ENCODE measurements at places on chromosomes 6 and 20.

- DNase-seq, result no peak
These were observed 30.4 kb upstream of the MRAP2 start for GRCh38 chr6:84003131-84003530.

- DNase-seq, result peak; percentile 15
These were observed 130.0 kb upstream of the KCNK16 start for GRCh38 chr6:39452306-39453145.

GRCh38 chr20:58982406-58983114 lies 1.5 kb downstream of the NELFCD start:
- DNase-seq, result no peak

DNA sequence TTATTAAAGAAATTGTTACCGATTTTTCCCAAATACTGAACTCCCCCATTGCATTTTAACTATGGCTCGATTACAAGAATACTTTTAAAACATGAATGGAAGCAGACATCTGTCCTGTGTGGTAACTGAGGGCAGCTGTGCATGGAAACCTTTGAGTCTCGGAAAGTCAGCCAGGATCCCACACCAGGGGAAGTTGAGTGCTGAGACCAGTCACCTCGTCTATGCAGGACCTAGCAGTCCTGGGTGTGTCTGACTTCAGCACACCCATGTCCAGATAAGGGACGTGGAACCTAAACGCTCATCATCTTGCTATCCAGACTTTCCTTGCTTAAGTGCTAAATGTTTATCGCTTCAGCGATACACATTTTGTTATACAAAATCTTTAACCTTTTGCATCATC lies 6.1 kb downstream of the RIN2 start:
- DNase-seq, result no peak

DNA sequence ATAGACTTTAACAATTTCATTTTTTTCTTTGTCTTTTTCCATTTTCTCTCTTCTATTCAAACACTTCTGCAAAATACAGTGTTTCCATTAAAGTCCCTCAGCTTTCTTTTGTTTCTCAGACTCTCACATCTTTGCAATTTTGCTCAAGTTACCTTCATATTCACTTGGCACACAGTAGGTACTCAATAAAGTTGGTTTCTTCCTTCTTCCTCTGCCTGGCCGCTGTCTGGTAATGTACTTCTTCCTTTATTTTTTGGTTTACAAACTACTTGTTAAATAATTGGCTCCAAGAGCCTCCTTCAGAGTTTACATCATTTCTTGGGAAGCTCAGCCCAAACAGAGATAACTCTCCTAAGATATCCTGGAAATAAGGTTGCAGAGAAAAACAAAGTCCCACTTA lies 81.1 kb downstream of the GJA10 start:
- DNase-seq, result no peak

- no peak for DNase-seq
These were observed 177.5 kb upstream of the CST7 start for GRCh38 chr20:24771542-24772061.

GRCh38 chr6:4608361-4609115 lies 167.7 kb upstream of the CDYL start:
- DNase-seq, result no peak

DNA sequence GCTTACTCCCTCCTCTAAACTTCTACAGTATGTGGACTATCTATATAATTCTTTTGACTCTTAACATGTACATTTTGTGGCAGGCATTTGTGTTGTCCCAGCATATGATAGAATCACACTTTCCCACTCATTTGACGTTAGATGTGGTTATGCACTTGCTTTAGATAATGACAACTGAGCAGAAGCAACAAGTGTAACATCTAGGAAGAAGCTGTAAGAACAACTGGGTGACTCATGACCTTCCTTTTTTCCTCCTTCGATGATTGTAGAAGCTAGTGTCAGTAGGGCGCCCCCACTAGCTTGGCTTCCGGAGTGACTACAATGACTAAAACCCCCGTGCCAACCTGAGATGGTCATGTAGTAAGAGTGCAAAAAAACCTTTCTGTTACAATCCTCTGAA lies 74.6 kb upstream of the CEP85L start:
- no peak for DNase-seq

GRCh38 chr20:18879262-18879661 lies 65.7 kb downstream of the SCP2D1 start:
- DNase-seq, result no peak

- no peak for DNase-seq
These were observed 105.8 kb downstream of the LMBRD1 start for GRCh38 chr6:69690986-69691385.

GRCh38 chr6:42042108-42042507 lies 8.2 kb upstream of the TAF8 start:
- DNase-seq, result no peak

GRCh38 chr6:16412982-16413381 lies 174.6 kb downstream of the GMPR start:
- DNase-seq, result no peak

DNA sequence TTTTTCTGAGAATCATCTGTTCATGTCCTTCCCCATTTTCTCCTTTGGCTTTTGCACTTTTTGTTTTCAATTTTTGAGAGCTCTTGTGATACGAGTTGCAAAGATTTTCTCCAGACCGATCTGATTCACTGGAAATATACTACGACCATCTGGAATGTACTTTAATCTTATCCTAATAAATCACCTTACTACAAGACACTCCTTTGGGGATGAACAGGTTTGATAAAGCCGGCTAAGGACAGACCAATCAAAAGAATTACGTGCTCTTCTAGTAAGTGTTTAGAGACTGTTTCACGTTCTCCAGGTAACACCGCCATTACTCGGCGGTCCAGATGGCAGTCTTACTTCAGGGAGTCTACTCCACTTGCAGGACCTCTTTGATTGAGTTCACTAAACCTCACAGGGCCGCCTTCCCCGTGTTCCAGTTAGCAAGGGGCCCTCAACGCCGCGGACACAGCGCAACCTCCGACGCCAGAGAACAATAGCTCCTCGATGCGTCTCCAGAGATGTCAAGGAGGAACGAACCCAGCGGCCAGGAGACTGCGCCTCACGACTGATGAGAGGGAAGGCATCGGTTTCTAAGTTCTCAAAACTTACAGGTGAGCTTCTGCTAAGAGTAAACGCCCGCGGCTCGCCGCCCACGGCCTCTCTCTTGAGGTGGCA lies 920 bp upstream of the WTAP start:
- no peak for DNase-seq

DNA sequence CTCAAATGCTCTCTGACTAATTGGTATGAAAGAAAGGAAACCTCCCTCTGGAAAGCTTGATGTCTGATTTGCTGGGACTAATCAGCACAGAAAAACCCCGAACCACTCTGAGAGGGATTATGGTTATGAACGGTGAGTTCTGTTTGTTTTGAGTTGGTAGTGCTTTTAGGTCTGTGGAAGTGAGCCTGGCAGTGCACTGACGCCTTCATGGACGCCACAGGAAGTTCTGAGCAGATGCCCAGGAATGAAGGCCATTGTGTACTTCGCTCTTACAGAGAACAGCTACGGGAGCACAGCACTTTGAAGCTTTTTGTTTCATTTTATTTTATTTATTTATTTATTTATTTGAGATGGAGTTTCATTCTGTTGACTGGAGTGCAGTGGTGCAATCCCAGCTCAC lies 754.1 kb downstream of the QKI start:
- DNase-seq, result no peak

- DNase-seq, result no peak
These were observed 4.5 kb downstream of the DLL1 start for GRCh38 chr6:170286246-170286933.

GRCh38 chr6:162706232-162706631 lies 21.3 kb downstream of the PRKN start:
- no peak for DNase-seq

- DNase-seq, result no peak
These were observed 57.1 kb downstream of the SNAI1 start for GRCh38 chr20:50039706-50040431.

DNA sequence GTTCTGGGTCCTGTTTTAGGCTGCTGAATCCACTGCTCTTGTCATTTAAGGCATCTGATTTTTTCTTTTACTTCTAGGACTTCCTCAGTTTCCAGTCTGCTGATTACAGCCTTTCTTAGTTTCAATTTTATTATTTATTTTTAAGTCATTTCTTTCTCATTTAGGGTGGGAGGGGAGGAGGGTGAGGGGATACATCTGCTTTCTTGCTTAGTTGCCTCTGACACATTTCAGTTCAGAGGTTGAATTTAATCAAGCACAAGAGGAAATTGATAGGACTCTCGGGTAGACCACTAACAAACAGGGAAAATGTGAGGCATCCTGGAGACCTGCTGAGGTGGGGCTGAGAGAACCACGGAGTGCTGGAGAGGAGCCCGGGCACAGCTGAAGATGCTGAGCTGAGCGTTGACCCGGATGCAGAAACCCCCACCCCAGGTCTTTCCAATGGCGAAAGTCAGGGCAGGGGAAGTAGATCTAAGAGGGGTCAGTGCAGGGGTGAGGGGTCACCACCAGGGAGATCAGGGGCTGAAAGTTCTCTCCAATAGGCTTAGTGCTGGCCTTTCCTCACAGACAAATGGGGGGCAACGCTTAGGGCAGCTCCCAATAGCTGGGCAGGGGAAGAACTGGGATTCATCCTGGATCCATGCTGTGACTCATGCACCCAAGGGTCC lies 7.6 kb upstream of the TREML2 start:
- DNase-seq, result no peak

- no peak for DNase-seq
These were observed 881.1 kb downstream of the EPHA7 start for GRCh38 chr6:92538275-92538674.

GRCh38 chr6:89194559-89194958 lies 22.6 kb downstream of the GABRR1 start:
- DNase-seq, result no peak

DNA sequence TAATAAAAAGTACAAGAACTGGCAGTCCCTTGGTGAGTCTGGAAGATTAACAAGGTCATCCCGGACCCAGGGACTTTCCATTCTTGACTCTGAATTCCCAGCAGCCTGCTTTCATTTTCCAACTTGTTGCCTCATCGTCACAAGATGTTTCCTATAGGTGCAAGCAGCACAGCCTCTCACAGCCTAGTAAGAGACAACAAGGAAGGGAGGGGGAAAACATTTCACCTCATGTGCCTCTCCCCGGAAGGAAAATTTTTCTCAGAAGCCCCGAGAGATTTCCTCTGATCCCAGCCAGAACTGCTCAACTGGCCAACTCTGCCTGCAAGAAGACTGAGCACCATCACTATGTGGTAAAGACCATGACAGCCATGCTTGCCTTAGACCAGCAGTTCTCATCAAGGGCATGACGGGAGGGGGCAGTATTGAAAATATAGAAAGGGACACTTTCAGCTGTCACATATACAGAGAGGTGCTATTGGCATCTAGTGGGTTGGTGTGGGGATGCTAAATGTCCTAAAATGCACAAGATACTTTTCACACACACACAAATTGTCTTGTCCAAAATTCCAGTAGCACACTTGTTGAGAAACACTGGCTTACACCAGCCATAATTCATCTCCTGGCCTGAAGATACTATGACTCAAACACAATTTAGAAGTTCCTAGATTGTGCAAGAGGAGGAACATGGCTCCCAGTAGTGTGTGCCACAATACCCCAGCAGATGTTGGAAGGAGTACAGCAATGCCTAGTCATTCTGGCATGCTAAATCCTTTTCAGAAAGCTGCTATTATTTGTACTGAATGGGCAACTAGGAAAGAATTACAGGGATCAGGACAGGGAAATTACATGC lies 10.8 kb upstream of the WTAP start:
- DNase-seq, result peak; percentile 95

GRCh38 chr6:151716526-151716932 lies 91.0 kb upstream of the ESR1 start:
- no peak for DNase-seq

GRCh38 chr6:38179794-38180430 lies 360.4 kb downstream of the ZFAND3 start:
- no peak for DNase-seq

- DNase-seq, result no peak
These were observed 474.2 kb downstream of the KIF16B start for GRCh38 chr20:16098890-16099639.

DNA sequence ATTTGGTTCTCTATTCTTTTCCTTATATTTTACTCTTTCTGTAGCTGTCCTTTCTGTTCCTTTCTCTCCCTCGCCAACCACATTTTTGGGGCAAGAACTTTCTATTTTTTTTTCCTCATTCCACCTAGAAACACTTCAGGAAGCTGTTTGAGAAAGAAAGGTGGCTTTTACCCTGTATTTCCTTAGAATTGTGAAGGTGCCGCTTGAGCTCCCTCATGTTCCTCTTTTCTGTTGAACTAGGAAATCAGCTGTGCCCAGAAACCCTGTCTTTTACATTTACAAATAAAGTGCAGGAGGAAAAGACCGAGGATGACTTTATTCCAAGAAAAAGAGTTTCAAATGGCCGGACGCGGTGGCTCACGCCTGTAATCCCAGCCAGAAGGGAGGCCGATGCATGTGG lies 38.2 kb downstream of the OR2B2 start:
- DNase-seq, result no peak

- no peak for DNase-seq
These were observed 670 bp downstream of the NCOA5 start for GRCh38 chr20:46089167-46089416.

GRCh38 chr6:161021543-161021942 lies 30.0 kb downstream of the MAP3K4 start:
- DNase-seq, result no peak

GRCh38 chr20:53395188-53395923 lies 198.3 kb downstream of the ZNF217 start:
- no peak for DNase-seq

GRCh38 chr6:131013495-131013894 lies 49.5 kb downstream of the EPB41L2 start:
- DNase-seq, result peak; percentile 60

GRCh38 chr6:138685257-138685656 lies 88.3 kb upstream of the CCDC28A start:
- no peak for DNase-seq

DNA sequence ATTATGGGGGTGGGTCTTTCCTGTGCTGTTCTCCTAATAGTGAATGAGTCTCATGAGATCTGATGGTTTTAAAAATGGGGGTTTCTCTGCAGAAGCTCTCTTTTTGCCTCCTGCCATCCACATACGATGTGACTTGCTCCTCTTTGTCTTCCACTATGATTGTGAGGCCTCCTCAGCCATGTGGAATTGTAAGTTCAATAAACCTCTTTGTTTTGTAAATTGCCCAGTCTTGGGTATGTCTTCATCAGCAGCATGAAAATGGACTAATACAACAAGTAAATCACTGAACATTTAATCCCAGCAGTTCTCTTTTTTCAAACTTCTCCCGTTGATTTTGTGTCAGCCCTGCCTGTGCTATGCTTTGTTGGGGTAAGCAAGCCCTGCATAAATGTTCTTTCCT lies 95.2 kb downstream of the FAM217A start:
- DNase-seq, result no peak

DNA sequence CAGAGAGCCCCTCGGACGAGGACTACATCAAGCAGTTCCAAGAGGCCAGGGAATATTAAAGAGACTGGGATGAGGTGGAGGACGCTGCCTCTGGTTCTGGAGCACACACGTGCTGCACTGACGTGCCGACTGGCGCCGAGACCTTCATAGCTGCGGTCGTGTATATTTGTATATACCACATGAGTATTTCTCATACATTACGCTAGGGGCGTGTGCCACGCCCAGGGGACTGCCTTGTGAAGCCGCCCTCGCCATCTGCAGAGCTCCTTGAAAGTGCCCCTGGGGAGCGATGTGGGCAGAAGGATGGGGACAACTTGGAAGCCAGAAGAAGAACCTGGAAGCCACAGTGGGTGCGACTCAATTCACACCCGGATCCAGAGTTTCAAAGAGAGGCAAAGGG lies 78.3 kb downstream of the ISM1 start:
- DNase-seq, result no peak
